Smooth muscle cell of the brain vasculature (primary cell): ENCODE measurements at places on chromosomes 7 and 10.

GRCh38 chr10:24269476-24269875 lies 60.5 kb downstream of the KIAA1217 start:
- DNase-seq = no peak

- no peak for DNase-seq
These were observed 151.5 kb upstream of the AOAH start for GRCh38 chr7:36875794-36876193.

GRCh38 chr10:94320285-94320914 lies 42.3 kb downstream of the NOC3L start:
- DNase-seq = no peak

GRCh38 chr7:1839701-1840100 lies 169.6 kb downstream of the ELFN1 start:
- no peak for DNase-seq

DNA sequence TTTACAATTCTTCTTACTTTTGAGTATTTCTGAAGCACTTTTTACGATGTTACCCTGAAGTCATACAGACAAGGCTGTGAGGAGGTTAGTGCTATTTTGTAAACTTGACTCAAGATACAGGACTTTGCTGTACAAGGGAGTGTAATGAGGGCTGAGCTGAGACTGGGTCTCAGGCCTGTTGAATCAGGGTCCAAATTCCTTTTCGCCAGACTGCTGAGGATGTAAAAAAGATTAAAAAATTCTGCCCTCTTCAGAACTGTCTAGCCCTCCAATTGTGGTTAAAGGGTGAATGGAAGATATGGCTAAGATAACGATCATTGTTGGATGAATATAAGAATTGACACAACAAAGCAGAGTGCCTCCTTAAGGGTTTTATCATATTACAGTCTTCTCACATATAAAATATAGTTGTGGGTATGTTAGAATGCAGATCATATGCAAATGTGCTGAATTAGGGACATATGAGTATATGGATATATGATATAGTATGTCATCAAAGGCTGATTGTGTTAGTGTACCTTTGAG lies 165.4 kb downstream of the SUGCT start:
- no peak for DNase-seq

GRCh38 chr10:103855852-103856796 lies 748 bp upstream of the SH3PXD2A start:
- no peak for DNase-seq

- no peak for DNase-seq
These were observed 44.1 kb downstream of the VSTM4 start for GRCh38 chr10:49071160-49071761.

DNA sequence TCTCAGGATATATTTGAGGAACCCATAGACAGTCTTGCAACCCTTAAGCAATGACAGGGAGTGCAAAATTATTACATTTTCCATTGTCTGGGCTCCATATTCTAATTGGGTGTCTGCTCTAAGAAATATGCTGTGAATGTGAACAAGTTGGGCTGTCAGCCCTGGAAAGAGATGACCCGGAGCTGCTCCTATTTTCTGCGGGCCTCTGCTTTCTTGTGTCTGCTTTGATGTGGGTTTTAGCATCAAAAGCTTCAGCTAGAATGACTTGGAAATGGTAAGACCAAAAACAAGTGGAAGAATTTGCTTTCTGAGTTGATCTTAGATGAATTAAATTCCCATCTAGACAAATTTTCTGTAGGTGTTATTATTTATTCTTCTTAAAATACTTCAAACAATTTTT lies 343.6 kb upstream of the IGFBP3 start:
- DNase-seq = no peak

DNA sequence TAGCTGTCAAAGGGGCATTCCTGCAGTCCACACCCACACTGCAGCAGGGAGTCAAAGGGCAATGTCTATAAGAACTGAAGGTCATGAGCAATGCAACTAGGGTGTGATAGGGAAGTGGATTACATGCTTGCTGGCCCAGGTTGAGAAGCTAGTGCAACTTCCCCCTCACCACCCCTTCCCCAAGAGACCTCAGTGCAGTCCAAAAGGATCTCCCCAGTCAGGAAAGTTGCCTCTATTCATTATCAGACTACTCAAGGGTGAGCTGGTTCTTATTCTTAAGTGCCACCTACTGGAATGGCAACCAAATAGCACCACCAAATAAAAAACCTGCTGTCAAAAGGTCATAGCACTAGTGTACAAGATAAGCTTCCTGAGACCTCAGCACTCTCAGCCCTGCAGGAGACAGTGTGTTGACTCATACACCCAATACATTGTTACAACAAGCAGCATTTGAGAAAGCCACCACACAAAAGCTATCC lies 28.2 kb downstream of the MTERF1 start:
- DNase-seq = no peak

DNA sequence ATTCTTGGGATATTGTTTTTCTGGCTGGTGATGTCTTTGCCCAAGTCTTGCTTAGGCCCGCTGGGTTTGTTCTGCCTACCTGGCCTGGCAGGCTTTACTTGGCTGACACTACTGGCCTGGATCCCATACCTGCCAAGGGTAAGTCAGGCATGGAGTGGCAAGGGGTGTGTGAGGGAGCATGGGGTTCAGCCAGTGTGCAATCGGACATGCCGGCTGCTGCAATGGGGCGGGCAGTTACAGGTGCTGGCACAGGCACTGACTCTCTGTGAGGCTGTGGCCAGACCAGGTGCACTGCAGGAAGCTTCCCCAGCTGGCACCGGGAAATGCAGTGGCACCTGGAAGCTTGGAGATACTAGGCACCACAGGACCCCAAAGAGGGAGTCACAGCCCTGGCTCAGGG lies 168.4 kb downstream of the PON1 start:
- no peak for DNase-seq

- DNase-seq = no peak
These were observed 16.4 kb downstream of the CARD11 start for GRCh38 chr7:3027005-3027845.

DNA sequence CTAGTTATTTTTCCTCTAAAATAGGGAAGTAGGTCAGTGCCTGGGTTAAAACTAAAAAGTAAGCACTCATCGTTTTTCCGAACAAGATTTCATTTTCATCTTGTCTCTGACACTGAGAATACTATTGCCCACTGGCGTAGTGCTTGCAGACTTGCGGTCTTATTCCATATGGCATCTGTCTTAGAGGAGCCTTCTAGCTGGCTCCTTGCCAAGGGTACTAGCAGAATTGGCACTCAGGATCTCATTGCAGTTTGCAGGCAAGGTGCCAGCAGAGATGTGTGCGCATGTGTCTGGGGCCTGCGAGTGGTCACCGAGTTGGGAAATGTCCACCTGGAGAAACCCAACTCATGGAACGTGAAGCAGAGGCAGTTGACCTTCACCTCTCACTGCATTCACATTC lies 143.4 kb downstream of the CELF2 start:
- no peak for DNase-seq

DNA sequence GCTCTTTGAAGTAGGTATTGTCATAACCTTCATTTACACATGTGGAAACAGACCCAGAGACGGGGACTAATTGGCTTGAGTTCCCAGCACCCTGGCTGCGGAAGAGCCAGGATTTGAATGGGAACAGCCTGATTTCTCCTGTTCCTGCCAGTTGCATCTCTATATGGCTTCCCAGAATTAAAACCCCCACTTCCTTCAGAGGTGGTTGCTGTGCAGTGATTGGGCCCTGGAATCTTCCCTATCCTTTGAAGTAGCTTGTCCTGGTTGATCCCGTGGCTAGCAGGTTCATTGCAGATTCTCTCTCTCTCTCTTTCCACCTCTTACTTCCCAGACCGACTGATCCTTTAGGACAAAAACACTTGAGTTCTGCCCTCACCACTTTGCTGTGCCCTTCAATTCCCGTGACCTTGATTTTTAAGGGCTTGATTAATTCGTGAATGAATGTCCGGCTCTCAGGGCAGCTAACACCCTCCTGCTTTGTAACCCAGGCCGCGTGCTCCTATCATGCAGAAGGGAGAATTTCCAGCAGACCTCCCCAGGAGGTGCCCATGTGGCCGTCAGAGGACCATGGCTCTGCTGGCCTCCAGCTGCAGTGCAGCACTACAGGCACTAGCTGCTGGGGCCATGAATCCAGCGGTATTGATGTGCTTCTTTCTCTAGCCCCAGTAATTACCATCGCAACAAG lies 120.6 kb upstream of the AGK start:
- DNase-seq = no peak

DNA sequence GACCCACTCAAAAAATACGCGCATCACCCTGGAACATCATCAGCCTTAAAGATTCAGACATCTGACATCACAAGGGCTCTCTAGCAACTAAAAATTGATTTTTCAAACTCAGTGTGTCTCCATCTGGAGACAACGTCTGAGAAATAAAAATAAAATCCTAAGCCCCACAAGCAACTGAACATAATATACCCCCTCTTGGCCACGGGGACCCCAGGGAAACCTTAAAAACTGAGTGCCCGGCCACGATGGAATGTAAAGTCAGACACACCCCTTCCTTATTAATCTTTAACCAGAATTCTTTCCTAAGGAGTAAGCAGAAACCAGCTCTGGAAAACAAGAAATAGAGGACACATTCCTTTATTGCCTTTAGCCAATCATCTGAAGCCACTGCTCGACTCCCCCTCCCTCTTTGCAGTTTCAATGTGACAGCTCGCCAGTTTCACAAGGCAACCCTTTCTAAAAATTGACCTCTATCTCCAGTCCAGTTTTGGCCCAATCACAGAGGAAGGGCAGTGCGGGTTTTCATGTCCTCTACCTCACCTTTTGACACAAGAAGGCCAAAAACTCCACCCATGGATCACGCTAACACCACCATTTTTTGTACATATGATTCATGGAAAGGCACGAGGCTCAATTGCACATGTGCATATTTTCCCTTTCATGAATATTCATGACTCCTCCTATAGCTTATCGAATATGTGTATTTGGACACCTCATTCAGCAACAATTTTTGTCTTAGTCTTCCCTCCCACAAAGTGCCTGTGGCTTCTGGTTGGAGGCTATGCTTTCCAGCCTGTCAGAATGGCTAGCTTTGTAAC lies 24.2 kb downstream of the IFIT3 start:
- no peak for DNase-seq
